Nucleus accumbens (tissue), 56 donors: ENCODE measurements at places on chromosomes 16 and 17.

- DNase-seq, result no peak
These were observed 61.7 kb upstream of the ZNF469 start for GRCh38 chr16:88320947-88321634.

DNA sequence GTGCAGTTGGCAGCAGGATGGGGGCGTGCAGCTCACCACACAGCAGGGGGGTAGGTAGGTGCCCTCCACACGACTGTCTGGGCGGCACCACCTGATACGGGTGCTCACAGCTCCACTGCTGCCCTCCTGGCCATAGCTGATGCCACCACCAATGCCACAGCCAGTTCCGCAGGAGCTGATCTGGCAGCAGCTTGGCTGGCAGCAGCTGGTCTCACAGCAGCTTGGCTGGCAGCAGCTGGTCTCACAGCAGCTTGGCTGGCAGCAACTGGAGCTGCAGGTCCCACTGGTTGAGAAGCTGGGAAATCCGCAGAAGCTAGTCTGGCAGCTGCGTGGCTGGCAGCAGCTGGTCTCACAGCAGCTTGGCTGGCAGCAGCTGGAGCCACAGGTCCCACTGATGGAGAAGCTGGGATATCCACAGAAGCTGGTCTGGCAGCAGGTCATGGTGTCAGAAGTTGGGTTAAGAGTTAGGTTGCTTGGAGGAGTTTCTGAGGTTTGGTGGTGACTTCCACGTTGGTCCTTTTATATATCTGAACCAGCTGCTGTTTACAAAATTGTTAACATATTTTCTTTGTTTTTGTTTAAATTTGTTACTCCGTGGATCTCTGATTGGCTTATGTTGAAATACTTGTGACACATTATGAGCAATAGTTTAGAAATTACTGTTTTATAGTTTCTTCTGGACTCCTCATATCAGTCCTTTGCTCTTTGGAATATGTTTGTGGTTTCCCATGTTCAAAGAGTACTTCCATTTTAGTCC lies at the start of gene KRTAP1-5:
TSS of gene KRTAP1-5 (minus strand) at position 494 of the 757 bp plus-strand sequence. CDS start at position 441, 53 bp downstream.
- DNase-seq, result no peak

- DNase-seq, result no peak
These were observed 11.8 kb downstream of the PIK3R6 start for GRCh38 chr17:8855477-8856204.

DNA sequence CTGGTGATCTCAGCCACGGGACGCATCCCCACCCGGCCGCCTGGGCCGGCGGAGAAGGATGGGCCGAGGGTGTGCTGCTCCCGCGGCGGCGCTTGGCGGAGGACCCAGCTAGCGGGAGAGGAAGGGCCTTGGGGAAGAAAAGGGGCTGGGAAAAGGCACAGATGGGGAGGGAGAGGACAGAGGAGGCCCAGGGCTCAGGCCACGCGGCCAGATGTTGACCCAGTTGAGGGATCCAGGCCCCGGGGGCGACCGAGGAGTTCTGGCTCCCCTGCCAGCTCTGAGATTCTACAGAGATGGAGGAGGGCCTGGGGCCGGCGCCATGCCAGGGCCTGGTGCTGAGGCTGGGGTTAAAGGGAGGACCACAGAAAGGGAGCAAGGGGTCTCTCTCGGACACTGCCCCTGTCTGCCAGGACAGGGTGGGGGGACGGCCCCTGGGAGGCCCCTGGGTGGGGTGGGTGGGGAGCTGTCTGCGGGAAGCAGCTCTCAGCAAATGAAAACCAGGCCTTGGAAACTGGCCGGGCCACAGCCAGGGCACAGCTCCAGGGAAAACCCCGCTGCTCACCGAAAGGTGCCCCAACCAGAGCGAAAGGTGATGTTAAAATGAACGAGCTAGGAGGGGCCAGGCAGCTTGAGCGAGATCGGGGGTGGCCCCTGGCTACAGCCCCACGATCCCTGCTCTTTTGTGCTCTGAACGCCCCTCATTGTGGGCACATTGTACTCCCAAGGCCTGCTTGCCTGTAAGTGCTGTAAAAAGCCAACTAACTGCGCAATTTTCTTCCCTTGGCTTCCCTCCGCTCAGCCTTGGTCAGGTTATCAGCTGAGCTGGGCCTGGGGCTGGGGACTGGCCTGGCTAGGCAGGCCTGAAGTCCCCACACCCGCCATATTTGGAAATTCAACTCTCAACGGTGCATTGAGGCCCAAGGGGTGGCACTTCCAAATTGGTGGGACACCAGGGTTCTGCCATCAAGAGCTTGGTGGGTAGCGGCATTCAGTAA lies 191.4 kb downstream of the ZNF423 start:
- DNase-seq, result no peak
